T-helper 2 cell treated with Interferon-gamma antibody and Interleukin-4, amounts not matched to agents 100 ng/mL and 5 ng/mL, for 36 hours (primary cell): ENCODE measurements at places on chromosomes 2 and 18. TPM values are rescaled to one million over a fixed set of nuclear protein-coding genes. Genes with fewer than 3 reads are reported as not detected.

SLC16A14 gene
- total RNA-seq: 1.5 and 1.7 TPM in 2 replicates

ASTL gene
- total RNA-seq: 0.45 TPM in 1 of 2 replicates, not detected in the other

APCDD1 gene
- total RNA-seq: not detected in 2 replicates

PAX3 gene
- not detected in 2 replicates for total RNA-seq

IKZF2 gene
- total RNA-seq: 8.3 and 8.7 TPM in 2 replicates

RASGRP3 gene
- 5.2 and 7.1 TPM in 2 replicates for total RNA-seq

AQP4 gene
- total RNA-seq: not detected in 2 replicates

SFT2D3 gene
- 4.4 and 4.7 TPM in 2 replicates for total RNA-seq

SLC9A4 gene
- total RNA-seq: 0.11 and 0.18 TPM in 2 replicates

SOWAHC gene
- total RNA-seq: 0.32 TPM in 2 replicates

ACKR3 gene
- 3.9 and 4.9 TPM in 2 replicates for total RNA-seq

TXNDC2 gene
- not detected in 2 replicates for total RNA-seq

MAL gene
- total RNA-seq: 184 and 187 TPM in 2 replicates

SH3RF3 gene
- total RNA-seq: 0.23 TPM in 2 replicates

SNED1 gene
- 29.1 and 29.8 TPM in 2 replicates for total RNA-seq

MRO gene
- not detected in 2 replicates for total RNA-seq

C1QL2 gene
- not detected in 2 replicates for total RNA-seq

TMEM178A gene
- total RNA-seq: not detected in 2 replicates

UPP2 gene
- total RNA-seq: not detected in 2 replicates

INHBB gene
- 0.09 TPM in 1 of 2 replicates, not detected in the other for total RNA-seq

USP34 gene
- total RNA-seq: 94.8 and 96.6 TPM in 2 replicates
